ENCODE measurements at places on chromosomes 6 and 20.

GRCh38 chr6:82160255-82160990 lies 87.1 kb downstream of the IBTK start:
- no peak for DNase-seq

DNA sequence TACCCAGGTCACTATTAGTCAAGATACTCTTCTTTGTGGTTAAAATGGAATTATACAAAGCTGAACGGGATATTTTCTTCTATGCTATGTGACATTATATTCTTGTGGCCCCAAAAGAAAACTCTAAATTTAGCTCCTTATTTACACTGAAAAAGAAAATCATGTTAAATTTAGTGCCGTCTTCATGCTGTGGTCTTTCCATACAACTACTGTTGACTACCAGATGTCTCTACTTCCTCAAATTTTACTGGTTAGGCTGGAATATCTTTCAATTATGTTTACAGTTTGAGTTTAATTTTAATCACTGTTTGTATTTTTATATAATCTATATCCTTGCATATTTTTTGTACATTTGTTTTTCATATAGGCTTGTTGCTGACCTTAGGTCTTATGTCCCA lies 95.6 kb upstream of the FOXO3 start:
- no peak for DNase-seq

DNA sequence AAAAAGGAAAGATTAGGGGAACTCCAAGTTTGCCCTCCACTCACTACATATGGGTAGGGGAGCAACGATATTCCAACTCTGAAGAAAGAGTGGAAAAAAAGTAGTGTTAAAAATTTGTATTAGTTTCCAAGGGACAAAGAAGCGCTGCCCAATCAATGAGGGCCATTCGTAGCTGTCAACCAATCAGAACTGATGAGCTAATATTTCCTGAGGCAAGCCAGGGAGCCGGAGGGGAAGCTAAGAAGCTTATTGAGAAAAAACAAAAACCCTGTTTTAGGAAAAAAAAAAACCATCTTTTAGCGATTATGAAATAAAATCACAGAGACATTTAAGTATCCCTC lies 59.5 kb downstream of the TRIM38 start:
- peak; percentile 86 for DNase-seq

DNA sequence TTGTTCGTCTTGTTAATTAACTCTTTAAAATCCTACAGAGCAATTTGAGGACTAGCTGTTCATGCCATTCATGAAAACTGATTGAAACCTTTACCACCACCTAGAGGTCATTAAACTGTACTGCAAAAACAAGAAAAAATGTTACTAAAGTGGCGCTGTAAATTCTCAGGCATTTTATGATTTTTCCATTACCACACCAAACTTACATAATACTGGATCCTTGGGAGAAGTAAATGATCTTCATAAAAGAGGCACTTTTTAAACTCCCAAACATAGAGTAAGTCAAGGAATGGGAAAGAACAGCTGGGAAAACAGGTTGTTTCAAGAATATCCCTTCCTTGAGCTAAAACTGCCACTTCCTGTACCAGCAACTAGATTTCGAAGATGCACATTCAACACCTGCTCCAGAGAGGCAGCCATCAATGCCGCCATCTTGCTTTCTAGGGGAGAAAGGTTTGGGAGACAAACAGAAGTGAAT lies 54.3 kb downstream of the MYLIP start:
- no peak for DNase-seq

GRCh38 chr6:136037242-136037875 lies 185.9 kb downstream of the PDE7B start:
- no peak for DNase-seq

GRCh38 chr6:119541132-119541905 lies 191.8 kb upstream of the MAN1A1 start:
- no peak for DNase-seq

GRCh38 chr6:89693207-89693606 lies 54.7 kb upstream of the LYRM2 start:
- DNase-seq = no peak

- DNase-seq = no peak
These were observed 27.3 kb upstream of the TAGAP start for GRCh38 chr6:159071843-159072769.

GRCh38 chr6:168662301-168662936 lies 221.4 kb downstream of the SMOC2 start:
- no peak for DNase-seq

- DNase-seq = peak; percentile 39
These were observed 12.9 kb upstream of the MROH8 start for GRCh38 chr20:37192137-37192854.

GRCh38 chr6:51365566-51365965 lies 546.9 kb downstream of the TFAP2B start:
- DNase-seq = no peak

GRCh38 chr20:1002682-1003561 lies 811 bp upstream of the RSPO4 start:
- no peak for DNase-seq

DNA sequence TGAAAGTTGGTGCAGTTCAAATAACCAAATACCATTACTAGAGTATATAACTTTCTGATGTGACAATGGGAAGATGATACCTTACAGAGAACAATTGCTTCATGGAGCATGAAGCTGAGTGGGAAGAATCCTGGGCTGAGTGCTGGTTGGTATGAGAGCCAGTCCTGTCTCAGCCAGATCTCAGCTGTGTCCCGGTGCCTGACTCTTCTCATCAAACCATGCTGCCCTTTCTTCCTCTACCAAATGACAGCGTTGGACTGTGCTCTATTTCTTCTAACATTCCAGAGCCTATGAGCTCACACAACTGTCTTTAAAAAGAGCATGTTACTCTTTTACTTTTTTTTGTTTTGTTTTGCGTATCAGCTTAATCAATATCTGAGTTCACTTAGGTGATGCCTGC lies 27.5 kb upstream of the PBOV1 start:
- DNase-seq = no peak

DNA sequence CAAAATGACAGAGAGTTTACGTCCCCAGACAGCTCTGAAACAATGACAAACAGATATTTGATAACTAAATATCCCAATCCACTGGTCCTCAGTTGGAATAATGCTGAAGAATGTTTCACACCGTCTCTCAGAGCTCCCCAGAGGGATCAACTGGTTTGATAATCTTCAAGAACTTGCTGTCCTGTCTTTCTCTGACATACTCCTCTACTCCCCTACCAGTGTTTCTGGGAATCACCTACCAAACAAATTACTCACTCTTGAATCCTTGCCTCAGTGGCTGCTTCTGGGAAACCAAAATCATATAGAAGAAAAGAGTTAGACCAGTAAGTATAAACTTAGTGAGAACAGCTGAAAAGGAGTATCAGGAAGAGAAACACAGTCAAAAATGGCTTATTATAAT lies 469.7 kb upstream of the JAG1 start:
- DNase-seq = no peak

- no peak for DNase-seq
These were observed 7.9 kb upstream of the PRELID3B start for GRCh38 chr20:59050437-59050836.

DNA sequence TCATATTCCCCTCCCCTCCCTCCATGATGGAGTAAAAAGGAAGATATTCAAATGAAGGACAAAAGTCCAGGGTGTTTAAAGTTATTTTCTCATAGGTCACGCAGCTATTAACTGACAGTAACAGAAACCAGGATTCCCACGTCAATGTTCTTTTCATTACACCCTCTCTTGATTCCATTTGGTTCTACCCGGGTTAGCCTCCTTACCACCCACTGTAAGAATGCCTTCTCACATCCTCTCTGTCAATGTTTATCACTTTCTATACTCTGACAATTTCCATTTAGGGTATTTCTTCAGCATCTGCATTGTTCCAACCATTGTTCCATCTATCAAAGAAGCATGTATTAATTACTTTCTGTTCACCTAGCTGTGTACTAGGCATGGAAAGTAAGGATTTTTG lies 52.1 kb downstream of the NUDT3 start:
- DNase-seq = no peak

Data from SW 1271 (cell line).